ENCODE measurements at places on chromosomes 6 and 20. TPM values are rescaled to one million over a fixed set of nuclear protein-coding genes. Genes with fewer than 3 reads are reported as not detected.

The HAO1 gene
- total RNA-seq: not detected

The CPXM1 gene
- 1.3 TPM for total RNA-seq

The MAS1 gene
- not detected for total RNA-seq

The TSBP1 gene
- total RNA-seq: not detected

The NMBR gene
- total RNA-seq: not detected

The MCHR2 gene
- not detected for total RNA-seq

The EDN1 gene
- 3.0 TPM for total RNA-seq

The BTBD3 gene
- 17.1 TPM for total RNA-seq

The GGT7 gene
- 4.4 TPM for total RNA-seq

The C2 gene
- total RNA-seq: 15.2 TPM

The SLPI gene
- 1,064 TPM for total RNA-seq

The BPIFB1 gene
- total RNA-seq: not detected

The GGTLC1 gene
- total RNA-seq: not detected

The MOG gene
- total RNA-seq: not detected

DNA sequence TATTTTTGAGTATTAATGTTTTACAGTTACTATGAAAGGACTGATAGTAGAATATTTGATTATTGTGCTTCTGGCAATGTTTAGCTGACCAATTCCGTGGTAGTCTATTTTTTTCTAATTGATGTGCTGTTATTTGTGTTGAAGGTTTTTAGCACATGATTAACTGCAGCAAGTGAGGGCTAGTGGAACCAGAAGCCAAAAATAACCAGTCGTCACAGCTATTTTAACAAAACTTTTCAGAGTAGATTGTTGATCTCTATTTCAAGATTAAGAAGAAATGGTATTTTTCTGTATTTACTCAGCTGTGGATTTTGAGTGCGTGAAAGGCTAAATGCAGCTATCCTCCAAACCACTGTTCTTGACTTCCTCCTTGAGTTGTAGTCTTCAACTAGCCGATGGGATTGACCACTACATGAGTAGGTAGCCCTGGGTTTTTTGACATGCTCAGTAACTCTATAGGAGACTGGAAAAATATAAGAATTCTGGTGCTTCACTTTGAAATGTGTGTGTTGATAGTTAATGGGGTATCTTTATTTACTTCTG lies 258.0 kb downstream of the ZFAND3 start:
- H3K27ac ChIP-seq: no peak overlapping the region
- no peaks in the 10 kb centered on the region for H3K27me3 ChIP-seq
- no peak overlapping the region for H3K4me3 ChIP-seq
- H3K4me1 ChIP-seq: peaks cover 59% of the 10 kb centered on the region
- no peaks in the 10 kb centered on the region for H3K36me3 ChIP-seq

GRCh38 chr6:7431313-7431673 lies 41.7 kb downstream of the RIOK1 start:
- DNase-seq: no peak
- peaks cover 42% of the 10 kb centered on the region for H3K4me1 ChIP-seq
- H3K27ac ChIP-seq: no peak overlapping the region
- no peak overlapping the region for H3K4me3 ChIP-seq
- no peaks in the 10 kb centered on the region for H3K27me3 ChIP-seq

GRCh38 chr6:48116699-48117645 lies 6.0 kb upstream of the PTCHD4 start:
- H3K4me1 ChIP-seq: no peaks in the 10 kb centered on the region
- H3K36me3 ChIP-seq: no peaks in the 10 kb centered on the region
- no peak overlapping the region for H3K27ac ChIP-seq
- no peak for DNase-seq

DNA sequence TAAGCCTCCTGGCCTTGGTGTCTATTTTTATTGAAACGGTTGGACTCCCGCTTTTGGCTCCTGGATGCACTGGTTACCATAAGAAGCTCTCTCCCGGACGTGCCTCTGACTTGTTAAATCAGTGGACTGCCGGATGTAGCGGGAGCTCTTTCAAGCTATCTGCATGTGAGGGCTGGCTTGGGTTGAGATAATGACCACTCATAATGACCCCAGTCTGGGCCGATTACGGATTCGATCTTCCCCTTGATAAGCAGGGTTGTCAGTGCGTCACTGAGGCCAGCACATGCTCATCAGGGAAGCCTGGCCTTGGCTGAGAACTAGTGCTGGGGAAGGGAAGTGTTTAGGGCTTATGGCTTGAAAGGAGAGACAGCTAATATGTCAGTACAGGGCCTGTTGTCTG lies 528.1 kb downstream of the CDH26 start:
- H3K36me3 ChIP-seq: no peaks in the 10 kb centered on the region
- H3K27ac ChIP-seq: no peak overlapping the region
- no peaks in the 10 kb centered on the region for H3K27me3 ChIP-seq
- H3K4me1 ChIP-seq: no peaks in the 10 kb centered on the region

- H3K4me3 ChIP-seq: no peak overlapping the region
- peaks cover 17% of the 10 kb centered on the region for H3K4me1 ChIP-seq
- no peaks in the 10 kb centered on the region for H3K36me3 ChIP-seq
These were observed 42.2 kb downstream of the NFATC2 start for GRCh38 chr20:51500311-51500710.

DNA sequence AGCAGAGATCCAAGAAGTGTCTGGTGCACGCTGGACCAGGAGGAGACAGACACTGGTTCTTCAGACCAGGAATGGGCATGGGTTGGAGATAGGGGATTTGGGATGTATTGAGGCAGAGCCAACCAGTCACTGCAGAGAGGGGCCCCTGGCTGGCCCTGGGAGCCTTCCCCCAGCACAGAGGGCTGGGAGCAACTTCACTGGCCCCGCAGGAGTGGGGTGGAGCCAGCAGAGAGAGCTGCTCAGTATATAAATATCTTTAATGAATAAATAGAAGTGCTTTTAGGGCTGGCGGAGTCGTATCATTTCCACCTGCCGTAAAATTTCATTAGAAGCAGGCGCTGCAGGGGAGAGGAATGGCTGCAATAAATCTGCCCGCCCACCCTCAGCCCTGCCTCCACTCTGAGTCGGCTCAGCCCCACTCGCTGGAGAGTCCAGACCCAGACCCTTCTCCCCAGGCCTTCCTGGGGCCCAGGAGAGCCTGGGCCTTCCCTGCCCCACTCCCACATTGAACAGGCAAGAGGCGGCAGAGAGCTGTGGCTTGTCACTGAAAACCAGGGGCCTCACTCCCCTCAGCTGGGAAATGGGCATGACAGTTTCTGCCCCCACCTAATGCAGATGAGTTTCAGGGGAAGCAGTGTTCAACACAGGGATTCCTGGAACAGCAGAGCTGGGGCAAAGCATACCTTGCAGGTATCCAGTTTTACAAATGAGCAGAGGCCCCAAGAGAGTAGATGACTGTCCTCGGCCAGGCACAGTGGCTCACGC lies 23.9 kb upstream of the VSTM2L start:
- H3K27me3 ChIP-seq: peaks cover 8% of the 10 kb centered on the region
- DNase-seq: no peak
- peaks cover 18% of the 10 kb centered on the region for H3K4me1 ChIP-seq
- no peak overlapping the region for H3K4me3 ChIP-seq
- H3K27ac ChIP-seq: no peak overlapping the region
- peaks cover 2% of the 10 kb centered on the region for H3K36me3 ChIP-seq

DNA sequence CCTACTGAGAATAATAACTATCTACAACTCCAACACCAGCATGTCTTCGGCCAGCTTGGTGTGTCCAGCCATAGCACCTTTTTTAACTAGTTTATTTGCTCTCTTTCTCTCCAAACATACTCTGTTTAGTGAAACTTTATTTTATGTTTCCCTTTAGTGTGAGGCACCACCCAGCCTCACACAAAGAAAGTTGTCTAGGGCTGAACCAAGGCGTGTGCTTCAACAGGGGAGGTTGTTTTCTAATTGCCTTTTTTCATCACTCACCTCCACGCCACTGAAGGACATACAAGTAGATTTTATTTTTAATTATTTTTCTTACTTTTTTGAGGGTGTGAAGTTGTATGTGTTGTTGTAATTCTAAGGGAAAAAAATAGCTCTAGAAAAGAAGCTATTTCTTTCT lies 125.6 kb upstream of the MARCKS start:
- H3K27me3 ChIP-seq: no peaks in the 10 kb centered on the region
- no peaks in the 10 kb centered on the region for H3K36me3 ChIP-seq
- no peaks in the 10 kb centered on the region for H3K4me1 ChIP-seq
- no peak overlapping the region for H3K4me3 ChIP-seq
- H3K27ac ChIP-seq: no peak overlapping the region

- no peaks in the 10 kb centered on the region for H3K4me1 ChIP-seq
- no peak overlapping the region for H3K4me3 ChIP-seq
- no peaks in the 10 kb centered on the region for H3K27me3 ChIP-seq
- no peak for DNase-seq
- no peaks in the 10 kb centered on the region for H3K36me3 ChIP-seq
These were observed 584.4 kb downstream of the PTPRT start for GRCh38 chr20:42604998-42605956.

- no peaks in the 10 kb centered on the region for H3K4me1 ChIP-seq
- H3K36me3 ChIP-seq: no peaks in the 10 kb centered on the region
- no peaks in the 10 kb centered on the region for H3K27me3 ChIP-seq
- DNase-seq: no peak
These were observed 166.5 kb downstream of the KIF6 start for GRCh38 chr6:39558591-39559190.

DNA sequence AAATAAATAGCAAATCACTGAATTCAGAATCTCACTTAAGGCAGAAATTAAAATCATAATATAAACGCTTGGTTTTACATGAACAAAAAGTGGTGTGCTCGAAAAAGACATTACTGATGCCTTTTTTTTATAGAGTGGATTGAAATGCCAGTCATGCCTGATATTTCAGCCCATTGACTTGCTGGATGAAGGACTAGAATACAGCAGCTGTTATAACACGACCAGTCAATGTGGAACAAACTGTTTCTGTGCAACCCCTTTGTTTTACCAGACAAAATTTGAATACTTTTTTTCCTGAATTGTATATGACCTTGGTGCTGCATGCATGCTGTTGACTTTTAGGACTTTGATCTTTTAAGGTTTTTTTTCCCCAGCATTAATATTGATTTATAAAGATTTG lies 150.0 kb downstream of the QKI start:
- no peaks in the 10 kb centered on the region for H3K4me1 ChIP-seq
- H3K27ac ChIP-seq: no peak overlapping the region
- no peak for DNase-seq
- no peak overlapping the region for H3K4me3 ChIP-seq

- H3K4me3 ChIP-seq: no peak overlapping the region
- no peaks in the 10 kb centered on the region for H3K4me1 ChIP-seq
- H3K27ac ChIP-seq: no peak overlapping the region
- H3K36me3 ChIP-seq: peaks cover 5% of the 10 kb centered on the region
These were observed 24.2 kb downstream of the DNAJC5 start for GRCh38 chr20:63919130-63919529.

- H3K27ac ChIP-seq: no peak overlapping the region
- DNase-seq: no peak
- no peaks in the 10 kb centered on the region for H3K27me3 ChIP-seq
- H3K36me3 ChIP-seq: no peaks in the 10 kb centered on the region
- H3K4me3 ChIP-seq: no peak overlapping the region
- H3K4me1 ChIP-seq: no peaks in the 10 kb centered on the region
These were observed 73.2 kb downstream of the BCKDHB start for GRCh38 chr6:80179695-80180094.

GRCh38 chr6:120899932-120900331 lies 434.3 kb downstream of the TBC1D32 start:
- H3K27ac ChIP-seq: no peak overlapping the region
- DNase-seq: no peak
- no peaks in the 10 kb centered on the region for H3K36me3 ChIP-seq
